ENCODE measurements at places on chromosomes 16 and 17.

DNA sequence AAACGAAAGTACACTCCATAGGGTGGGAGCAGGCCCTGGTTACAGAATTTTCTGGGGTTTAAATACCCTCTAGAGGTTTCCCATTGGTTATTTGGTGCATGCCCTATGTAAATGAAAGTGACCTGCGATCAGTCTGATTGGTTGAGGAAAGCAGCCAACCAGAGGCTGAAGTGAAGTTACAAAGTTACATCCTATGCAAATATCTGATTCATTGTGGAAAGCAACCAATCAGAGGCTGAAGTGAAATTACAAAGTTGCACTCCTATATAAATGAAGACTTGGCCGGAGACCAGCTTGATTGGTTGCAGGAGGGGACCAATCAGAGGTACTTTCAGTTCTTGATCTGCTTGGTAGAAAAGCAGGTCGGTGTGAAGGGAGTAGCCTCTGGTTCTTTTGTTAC, 24.4 kb downstream of the NAA60 start:
- no peak for DNase-seq

DNA sequence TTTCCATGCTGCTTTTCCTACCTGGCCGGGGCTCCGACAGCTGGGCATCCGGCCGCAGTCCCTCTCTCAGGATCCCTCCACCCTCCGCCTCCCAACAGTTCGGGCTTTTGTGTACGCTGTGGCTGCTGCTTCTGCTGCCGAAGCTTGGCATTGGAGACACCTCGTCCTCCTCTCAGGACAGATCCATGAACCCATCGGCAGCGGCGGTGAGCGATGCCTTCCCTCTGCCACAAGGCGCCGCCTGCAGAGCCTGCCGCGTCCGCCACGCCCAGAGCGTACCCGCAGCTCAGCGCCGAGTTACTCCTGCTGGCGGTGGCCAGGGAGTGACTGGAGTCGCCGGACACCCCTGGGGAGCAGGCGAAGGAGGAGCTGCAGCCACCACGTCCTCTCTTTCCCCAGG, 2032.8 kb downstream of the TP53TG3F start:
- DNase-seq = no peak

DNA sequence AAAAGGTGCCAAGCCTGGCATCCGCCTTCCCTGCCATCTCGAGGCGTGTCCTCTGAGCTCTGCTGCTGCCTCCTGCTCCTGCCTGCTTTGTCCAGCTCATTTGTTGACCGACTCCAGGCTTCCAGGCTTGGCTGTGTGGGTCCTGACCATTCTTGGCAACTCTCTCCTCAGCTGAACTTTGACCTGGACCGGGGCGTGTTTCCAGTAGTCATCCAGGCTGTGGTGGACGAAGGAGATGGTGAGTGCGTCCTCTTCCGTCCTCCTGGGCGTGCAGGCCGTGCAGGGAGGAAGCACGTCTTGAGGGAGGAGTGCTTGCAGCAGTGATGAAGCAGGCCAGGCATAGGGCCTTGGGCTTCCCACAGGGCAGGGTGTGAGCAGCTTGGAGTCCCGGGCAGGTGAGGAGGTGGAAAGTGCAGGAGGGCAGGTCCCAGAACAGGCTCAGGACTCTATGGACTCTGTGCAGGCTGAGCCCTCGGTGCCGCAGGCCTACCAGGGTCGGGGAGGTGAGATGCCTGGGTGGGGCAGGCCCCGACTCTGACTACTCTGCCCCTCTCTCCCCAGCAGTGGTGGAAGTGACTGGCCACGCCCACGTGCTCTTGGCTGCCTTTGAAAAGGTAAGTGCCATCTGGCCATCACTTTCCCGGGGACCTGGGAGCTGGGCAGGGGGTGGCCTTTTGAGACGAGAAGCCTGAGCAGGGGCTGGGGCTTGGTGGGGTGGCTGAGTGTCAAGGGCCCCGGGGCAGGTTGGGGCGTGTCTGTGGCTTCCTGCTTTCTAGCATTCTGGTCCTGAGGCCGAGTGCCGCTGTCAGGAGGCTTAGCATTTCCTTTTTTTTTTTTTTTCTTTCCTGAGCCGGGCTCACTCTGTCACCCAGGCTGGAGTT, 28.6 kb upstream of the NUDT16L1 start:
- DNase-seq = peak; percentile 27

DNA sequence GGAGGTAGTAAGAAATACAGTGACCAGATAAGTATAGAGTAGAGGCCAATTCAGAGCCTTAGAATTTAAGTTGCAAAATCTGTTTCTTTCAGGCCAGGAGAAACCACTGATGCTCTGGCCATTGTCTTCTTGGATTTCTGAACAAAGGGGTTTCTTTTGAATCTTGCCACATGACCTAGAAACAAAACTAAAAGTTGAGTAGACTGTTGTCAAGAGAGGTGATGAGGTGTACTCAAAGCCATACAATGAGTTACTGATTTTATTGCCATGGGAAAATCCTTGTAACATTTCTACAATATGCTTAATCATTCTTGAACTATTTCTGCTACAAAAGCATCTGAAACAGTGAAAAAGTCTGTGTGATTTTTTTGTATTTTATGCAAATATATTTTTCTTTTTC, 881.3 kb downstream of the CDH11 start:
- no peak for DNase-seq

DNA sequence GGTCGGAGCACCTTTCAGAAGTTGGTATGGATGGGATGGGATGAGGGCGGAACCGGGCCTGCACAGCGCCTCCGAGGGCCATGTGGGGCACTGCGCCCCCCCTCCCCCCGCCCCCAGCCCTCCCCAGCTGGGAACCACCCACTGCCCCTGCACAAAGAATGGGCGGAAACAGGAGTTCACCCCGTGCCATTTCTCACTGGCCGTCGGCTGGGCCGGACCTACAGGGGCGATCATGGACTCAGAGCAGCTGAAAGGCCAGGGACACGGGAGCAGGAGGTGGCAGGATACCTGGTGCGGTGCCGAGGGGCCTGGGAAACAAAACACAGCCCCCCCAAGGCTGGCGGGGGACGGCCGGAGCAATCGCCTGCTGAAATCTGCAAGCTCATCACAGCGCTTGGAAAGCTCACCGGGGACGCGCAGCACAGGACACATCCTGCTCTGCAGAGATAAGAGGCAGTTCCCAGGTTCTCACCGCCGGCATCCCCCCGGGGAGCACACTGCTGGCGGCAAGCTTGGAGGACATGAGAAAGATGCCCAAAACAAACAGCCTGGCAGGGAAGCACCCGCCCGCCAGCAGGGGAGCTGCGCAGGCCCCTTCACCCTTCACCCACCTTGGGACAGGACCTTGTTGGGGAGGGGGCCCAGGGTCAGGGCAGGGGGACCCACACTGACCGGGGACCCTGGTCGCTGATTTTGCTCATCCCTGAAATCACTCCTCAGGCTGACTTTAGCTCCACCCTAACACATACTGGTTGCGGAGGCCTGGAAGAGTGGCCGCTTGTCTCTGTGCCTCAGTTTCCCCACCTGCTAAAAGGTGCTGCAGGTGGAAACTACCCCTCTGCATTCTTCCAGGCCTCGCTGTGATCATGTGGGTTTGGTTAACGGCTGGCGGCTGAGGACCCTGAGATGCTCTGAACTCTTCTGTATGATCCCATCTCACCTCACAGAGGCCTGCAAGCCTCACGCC, 263.9 kb downstream of the C16orf95 start:
- DNase-seq = no peak

DNA sequence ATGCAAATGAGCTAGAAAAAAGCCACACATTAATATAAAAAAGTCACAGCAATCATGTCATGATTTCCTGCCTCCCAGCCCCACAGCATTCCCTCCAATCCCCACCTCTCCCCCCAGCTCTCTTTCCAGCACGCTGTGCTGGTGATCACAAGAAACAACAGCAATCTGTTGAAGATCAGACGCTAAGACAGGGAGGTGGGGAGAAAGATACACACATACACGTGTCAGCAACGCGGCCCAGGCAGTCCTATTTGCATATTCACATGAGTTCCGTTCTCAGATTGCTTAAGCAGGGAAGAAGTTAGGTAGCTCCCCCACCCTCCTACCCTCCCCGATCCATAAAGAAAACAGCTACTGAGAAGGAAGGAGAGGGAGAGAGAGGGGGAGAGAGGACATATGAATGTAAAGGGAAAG, 405.5 kb upstream of the PSMD7 start:
- no peak for DNase-seq

DNA sequence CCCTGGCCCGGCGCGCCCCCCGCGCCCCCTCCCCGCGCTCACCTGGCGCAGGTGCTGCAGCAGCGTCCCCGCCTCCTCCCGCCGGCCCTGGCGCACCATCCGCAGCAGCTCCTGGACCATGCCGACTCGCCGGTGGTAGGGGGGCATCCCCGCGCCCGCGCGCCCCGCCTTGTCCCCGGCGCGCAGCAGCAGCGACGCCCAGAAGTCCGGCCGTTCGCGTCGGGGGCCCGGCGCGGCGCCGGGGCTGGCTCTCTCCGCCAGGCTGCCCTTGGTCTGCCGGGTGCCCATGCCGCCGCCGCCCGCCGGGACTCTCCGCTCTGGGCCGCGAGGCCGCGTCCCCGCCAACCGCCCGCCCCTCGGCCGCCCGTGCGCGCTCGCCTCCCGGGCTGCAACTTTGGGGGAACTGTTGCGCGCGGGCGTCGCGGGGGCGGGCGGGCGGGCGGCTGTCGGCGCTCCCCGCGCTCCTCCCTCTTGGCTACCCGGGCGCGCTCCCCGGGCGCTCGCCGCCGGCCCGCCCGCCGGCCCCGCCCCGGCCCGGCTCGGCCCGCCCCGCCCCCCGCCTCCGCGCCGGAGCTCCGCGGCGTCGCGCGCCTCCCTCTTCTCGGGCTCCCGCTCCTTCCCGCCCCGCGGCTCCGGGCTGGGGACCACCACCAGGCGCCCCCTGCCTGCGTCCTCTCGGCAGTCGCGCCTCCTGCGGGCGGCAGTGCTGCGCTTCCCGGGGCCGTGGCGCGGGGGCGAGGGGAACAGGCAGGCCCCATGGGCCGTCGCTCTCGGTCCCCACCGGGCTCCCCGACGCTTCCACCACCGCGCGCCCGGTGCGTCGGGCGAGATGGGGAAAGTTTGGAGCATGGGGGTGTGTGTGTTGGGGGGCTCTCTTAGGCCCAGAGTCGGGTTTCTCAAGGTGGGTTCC, at the start of gene LRRC75A:
TSS of gene LRRC75A (minus strand) at position 491 of the 910 bp plus-strand sequence. CDS start at position 288, 203 bp downstream.
- peak; percentile 38 for DNase-seq

- DNase-seq = no peak
Observed at GRCh38 chr17:67517325-67517724, 140.2 kb downstream of the PITPNC1 start.

GRCh38 chr17:1108765-1109605, 70.8 kb downstream of the ABR start:
- DNase-seq = peak; percentile 57

GRCh38 chr17:77735081-77735565, 223.4 kb upstream of the TNRC6C start:
- DNase-seq = no peak

- DNase-seq = no peak
Observed at GRCh38 chr16:86285938-86286921, 224.1 kb upstream of the FOXF1 start.

Measured in effector memory CD4-positive, alpha-beta T cell (primary cell).